ENCODE measurements at places on chromosomes 5 and 9. TPM values are rescaled to one million over a fixed set of nuclear protein-coding genes. Genes with fewer than 3 reads are reported as not detected.

GRCh38 chr5:91141642-91142041 lies 241.5 kb downstream of the ARRDC3 start:
- no peaks in the 10 kb centered on the region for H3K36me3 ChIP-seq
- no peak for DNase-seq
- no peaks in the 10 kb centered on the region for H3K4me1 ChIP-seq
- H3K4me3 ChIP-seq, result no peak overlapping the region

The MFAP3 gene
- total RNA-seq, result 28.3 TPM

The SPATA31D1 gene
- total RNA-seq, result not detected

DNA sequence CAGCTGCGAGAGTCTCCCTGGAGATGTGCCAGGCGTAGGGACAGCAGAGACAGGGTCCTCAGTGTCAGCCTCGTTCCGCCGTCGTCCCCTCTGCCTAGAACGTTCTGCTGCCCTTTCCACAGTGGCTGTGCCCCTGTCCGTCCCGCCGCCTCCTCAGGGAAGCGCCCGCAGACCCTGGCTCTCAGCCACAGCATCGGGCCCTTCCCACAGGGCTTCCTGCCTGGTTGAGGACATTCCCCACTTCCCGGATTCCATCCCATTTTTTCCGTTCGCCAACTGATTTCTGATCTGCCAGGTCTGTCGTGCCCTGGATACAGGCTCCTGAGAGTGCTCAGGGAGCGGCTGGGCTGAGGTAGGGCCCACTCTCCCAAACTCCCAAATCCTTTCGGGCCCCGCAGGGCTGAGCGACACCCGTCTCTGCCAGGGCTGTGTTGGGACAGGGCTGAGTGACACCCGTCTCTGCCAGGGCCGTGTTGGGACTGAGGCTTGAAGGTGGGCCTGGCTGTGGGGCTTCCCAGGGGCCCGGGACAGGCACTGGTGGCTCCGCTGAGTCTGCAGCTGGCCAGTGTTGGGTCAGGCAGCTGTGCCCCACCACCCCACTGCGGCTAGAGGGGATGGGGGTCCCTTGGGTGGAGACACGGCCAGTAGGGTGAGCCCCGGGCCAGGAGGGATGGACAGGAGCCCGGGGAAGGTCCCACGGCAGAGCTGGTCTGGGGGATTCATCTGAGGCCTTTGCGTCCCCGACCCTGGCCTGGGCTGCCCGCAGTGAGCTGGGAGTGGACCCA lies 15.9 kb downstream of the DNLZ start:
- H3K27ac ChIP-seq, result no peak overlapping the region
- DNase-seq, result no peak
- H3K4me3 ChIP-seq, result no peak overlapping the region
- H3K4me1 ChIP-seq, result peaks cover 40% of the 10 kb centered on the region
- no peaks in the 10 kb centered on the region for H3K27me3 ChIP-seq

- no peak overlapping the region for H3K27ac ChIP-seq
- H3K27me3 ChIP-seq, result no peaks in the 10 kb centered on the region
- H3K4me3 ChIP-seq, result no peak overlapping the region
- H3K4me1 ChIP-seq, result no peaks in the 10 kb centered on the region
Measured at GRCh38 chr5:59615272-59615671, 278.3 kb downstream of the PDE4D start.

DNA sequence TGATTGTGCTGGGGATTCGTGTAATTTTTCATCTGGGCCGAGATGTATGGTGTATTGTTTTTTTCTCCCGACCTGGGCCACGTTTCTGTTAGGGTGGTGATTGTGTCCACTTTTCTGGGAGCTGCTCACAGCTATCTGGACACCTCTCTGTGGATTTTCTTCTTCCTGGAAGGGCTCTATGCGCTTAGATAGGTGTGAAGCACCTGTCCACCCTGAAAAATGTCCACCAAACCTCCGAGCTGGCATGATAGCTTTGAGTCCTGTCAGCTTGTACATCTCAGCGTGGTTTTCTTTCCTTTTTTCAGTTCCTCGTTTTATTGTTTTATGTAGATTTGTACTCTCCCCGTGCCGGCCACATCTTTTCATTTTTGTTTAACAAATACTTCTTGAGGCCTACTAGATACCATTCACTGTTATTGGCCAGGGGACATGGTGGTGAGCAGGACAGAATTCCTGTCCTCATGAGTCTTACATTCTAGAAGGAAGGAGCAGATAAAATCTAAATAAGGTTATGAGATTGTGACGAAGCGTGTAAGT lies 1.1 kb downstream of the UGCG start:
- DNase-seq, result peak; percentile 8
- H3K4me3 ChIP-seq, result peak overlapping the region; percentile 91
- H3K27me3 ChIP-seq, result no peaks in the 10 kb centered on the region
- H3K4me1 ChIP-seq, result peaks cover 58% of the 10 kb centered on the region

- H3K27ac ChIP-seq, result peak overlapping the region; percentile 79
- peaks cover 59% of the 10 kb centered on the region for H3K4me1 ChIP-seq
- H3K36me3 ChIP-seq, result no peaks in the 10 kb centered on the region
- no peaks in the 10 kb centered on the region for H3K27me3 ChIP-seq
- H3K4me3 ChIP-seq, result no peak overlapping the region
Measured at GRCh38 chr9:131704141-131704983, 35.5 kb downstream of the RAPGEF1 start.

DNA sequence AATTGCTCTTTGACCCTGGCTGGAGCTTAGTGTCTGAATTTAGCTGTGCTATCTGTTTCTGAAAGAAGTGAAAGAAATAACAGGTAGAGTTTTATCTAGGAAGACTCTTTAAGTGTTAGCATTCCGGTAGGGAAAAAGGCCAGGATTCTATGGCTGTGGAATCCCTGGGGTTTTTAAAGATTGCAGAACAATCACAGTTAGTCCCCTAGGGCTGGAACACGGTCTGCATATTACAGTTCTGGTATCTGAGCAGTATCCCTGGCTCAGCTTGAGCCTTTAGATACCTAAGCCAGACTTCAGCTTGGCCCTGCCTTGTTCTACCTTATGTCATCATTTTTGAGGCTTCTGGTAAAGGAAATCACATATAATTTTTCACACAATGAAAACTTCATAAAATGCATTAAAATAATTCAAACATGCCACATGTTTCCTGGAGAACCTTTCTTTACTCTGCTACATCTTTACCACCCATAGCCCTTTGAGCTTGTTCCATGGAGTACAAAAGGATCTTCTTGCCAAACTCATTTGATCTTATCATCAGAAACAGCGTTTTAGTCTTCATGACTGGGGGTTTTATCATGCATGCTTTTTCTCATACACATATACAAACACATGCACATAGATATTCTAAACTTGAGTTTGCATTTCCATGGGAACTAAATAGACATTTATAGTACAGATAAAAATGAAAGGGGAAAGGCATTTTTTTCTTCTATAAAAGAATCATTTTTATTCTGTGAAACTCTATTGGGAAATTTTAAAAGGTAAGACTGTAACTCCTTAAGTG lies 410.8 kb downstream of the CETN3 start:
- DNase-seq, result no peak
- H3K4me1 ChIP-seq, result no peaks in the 10 kb centered on the region
- H3K27me3 ChIP-seq, result no peaks in the 10 kb centered on the region
- no peaks in the 10 kb centered on the region for H3K36me3 ChIP-seq
- H3K4me3 ChIP-seq, result no peak overlapping the region
